ENCODE measurements at places on chromosomes 2 and 18. TPM values are rescaled to one million over a fixed set of nuclear protein-coding genes. Genes with fewer than 3 reads are reported as not detected.

The GPR55 gene
- total RNA-seq: under 0.01 TPM

The CDK15 gene
- 4.5 TPM for total RNA-seq

DNA sequence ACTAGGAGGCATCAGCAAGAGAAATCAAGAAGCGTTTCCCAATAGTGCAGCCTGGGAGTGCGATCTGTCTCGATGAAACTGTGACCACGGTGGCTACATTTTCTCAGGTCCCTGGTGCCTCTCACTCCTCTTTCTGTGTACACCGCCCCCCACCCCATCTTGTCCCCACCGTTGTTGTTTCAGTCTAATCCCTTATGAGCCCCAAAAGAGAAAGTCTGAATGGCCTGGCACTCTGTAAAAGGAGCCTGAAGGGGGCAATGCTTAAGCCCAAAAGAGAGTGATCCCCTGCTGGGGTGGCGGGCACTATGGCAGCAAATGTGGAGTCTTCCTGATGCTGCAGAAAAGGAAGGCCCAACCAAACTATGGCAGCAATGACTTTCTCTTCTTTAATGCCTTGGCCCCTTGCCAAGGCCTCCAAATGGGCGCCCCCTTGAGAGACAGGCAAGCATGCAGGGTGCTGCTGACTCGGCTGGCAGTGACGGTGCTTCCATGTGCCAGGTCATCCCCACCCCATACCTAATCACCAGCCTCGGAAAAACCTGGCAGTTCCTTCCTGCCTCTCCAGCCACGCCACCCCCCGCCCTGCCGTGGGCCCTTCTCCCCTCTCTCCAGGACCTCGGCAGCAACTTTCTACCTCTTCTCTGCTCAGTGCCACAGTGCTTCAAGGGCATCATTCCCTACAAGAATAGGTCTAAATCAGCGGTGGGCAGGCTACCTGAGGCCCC lies 123.0 kb downstream of the CYP26B1 start:
- no peak for DNase-seq

The TYW5 gene
- 7.8 TPM for total RNA-seq

The C2orf69 gene
- 22.2 TPM for total RNA-seq

The DYSF gene
- total RNA-seq: 1.2 TPM

DNA sequence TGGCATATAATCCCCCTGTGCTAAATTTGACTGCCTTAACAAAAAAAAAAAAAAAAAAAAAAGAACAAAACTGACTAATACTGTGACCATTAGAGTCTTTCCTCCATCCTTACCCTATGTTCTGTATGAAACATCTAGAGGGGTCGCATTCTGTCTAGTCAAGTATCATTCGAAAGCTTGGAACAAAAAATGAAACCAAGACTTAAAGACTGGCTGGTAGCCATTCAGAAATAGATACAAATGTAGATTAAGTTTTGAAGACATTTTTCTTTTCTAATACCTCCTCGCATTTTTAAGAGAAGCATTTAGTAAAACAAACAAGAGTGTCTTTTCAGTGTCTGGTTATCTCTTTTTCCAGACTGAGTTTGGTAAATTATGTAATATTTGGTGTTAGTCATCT lies 66.7 kb downstream of the SPATS2L start:
- DNase-seq: no peak

DNA sequence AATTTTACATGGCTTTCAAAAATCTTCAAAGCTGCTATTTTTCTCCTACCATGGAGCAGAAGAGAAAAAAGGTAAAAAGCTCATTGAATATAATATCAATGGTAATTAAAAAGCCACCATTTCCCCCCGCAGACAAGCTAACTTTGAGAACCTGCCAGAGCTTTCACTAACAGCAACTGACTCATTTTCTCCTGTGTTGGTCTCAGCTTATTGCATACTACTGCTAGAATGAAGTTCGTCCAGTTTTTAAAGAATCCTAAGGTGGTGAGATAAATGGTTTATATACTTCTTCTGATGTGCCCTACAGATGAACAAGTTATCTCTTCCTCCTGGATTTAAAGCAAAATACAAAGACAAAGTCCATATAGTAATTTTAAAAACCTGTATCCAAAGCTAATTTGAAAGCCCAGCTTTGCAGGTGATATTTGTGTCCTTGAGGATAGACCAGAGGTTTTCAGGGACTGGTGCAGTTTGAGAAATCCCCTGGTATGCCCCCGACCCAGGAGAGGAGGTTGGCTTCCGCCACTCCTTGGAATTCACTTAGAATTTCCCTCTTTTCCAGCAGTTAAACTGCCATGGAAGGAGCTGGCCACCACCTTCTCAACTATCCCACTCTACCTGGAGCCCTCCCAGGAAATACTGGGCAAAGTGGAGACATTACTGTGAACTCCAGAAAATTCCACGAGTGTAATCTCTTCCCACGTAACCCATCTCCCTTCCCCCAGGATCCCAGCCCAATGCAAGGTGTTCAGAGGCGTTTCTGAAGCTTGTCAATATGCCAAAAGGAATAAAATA lies 17.5 kb downstream of the YPEL5 start:
- DNase-seq: no peak

DNA sequence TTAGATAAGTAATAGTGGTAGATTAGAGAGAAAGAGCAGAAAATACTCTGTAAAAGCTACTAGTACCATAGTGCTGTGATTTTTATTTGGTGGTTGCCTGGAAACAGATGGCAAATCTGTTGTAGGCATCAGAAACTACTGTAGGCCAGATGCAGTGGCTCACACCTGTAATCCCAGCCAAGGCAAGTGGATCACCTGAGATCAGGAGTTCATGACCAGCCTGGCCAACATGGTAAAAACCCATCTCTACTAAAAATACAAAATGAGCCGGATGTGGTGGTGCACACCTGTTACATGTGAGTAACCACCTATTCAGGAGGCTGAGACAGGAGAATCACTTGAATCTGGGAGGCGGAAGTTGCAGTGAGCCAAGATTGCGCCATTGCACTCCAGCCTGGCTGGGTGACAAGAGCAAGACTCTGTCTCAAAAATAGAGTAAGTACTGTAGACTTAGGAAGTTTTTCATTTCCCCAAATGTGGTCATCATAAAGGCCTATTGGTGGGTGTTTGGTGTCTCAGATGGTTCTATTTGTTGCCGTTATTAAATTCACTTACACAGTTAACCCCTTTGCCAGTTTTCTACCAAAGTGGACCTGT lies 79.6 kb downstream of the SPTBN1 start:
- no peak for DNase-seq

DNA sequence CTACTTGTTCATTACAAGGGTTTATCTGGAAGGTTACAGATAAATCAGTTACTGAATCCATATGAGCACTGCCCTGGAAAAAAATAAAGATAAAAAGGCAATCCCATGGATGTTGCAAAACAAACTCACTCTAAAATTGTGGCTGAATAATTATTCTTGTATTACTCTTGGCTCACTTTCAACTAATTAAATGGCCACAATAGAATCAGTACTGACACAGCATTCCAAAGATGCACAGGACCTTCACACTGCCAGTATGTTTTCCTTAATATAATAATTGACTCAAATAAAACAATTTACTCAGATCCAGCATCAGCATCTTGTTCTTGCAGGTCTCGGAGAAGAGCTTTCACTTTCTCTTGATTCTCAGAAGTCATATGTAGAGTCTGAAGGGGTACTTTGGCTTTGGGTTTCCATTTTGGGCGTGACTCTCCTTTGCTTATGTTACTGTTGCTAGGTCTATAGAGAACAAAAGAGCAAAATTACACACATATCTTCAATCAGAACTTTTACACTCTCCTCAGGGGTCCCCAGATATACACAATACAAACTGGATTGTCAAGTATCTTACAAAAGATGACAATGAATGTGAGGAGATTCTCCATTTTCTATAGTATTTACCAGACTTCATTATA lies 12.6 kb downstream of the DHX57 start:
- no peak for DNase-seq

GRCh38 chr2:84283506-84283905 lies 175.6 kb downstream of the SUCLG1 start:
- no peak for DNase-seq

- DNase-seq: peak; percentile 27
These were observed 10.9 kb downstream of the STARD7 start for GRCh38 chr2:96197546-96198255.

- no peak for DNase-seq
These were observed 104.3 kb downstream of the PKP4 start for GRCh38 chr2:158561054-158561453.

DNA sequence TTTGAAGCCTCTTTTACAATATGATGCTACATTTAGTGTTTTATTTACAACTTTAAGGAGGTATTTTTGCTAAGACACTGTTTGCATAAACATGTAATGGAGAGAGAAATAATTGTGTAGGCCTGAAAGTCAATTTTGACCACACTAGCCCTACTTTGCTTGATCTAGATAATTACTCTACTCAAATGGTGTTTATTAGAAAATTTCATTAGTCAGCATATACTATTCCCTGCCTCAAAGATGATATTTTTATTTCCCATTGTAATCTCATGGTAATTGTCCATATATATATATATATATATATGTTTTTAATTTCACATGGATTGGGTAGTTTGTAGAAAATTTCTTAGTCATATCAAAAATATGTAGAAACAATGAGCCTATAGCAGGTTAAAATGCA lies 632.2 kb downstream of the SATB2 start:
- no peak for DNase-seq

GRCh38 chr18:46700066-46700824 lies 43.2 kb upstream of the LOXHD1 start:
- DNase-seq: no peak

DNA sequence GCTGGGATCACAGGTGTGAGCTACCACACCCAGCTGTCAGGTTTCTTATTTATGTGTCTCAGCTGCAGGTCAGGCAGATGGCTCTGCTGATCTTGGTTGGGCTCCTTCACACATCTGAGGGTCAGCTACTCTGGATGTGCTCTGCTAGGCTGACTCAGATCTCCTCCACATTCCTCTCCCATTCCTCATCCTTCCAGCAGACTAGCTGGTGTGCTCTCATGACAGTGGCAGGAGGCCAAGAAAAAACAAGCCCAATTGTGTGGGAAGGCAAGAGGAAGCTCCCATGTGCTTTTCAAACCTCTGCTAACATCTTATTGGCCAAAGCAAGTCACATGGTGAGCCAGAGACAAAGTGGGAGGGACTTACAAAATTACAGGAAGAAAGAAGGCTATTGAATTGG lies 11.7 kb upstream of the MSH6 start:
- DNase-seq: peak; percentile 96

The C18orf32 gene
- total RNA-seq: 33.2 TPM

- no peak for DNase-seq
These were observed 293.9 kb upstream of the DLGAP1 start for GRCh38 chr18:4748975-4749374.

The POTEC gene
- total RNA-seq: not detected

GRCh38 chr2:163198972-163199371 lies 360.4 kb upstream of the KCNH7 start:
- no peak for DNase-seq

GRCh38 chr2:232365621-232366321 lies 12.8 kb upstream of the ALPP start:
- no peak for DNase-seq

- no peak for DNase-seq
These were observed 32.5 kb upstream of the ATP6V1B1 start for GRCh38 chr2:70903171-70903570.

The ALPI gene
- not detected for total RNA-seq

DNA sequence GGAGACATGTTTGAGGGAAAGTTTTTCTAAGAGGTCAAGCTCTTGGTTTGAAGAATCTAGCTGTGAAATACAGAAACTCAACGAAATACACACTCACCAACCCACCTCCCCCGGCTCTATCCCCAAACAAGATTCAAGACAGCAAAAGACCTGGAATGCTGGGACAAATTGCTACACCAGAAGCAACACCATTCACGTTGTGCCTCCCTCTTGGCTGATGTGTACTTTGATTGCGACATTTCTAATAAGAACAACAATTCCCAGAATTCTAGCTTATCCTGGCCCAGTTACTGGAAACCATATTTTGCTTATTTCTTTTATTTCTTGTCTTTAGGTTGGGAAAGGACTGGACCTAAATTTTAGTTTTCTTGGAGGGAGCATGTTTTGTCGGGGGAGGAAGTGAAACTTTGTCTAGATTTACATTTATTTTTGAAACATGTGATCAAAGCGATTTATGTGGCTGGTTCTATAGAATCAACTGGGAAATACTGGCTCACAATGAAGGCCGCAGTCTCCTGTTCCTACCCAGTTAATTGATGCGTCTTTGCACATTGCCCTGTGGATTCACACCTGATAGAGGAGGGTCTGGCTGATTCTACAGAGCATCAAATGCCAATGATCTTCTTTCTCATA lies 29.6 kb upstream of the LPIN1 start:
- DNase-seq: peak; percentile 87

DNA sequence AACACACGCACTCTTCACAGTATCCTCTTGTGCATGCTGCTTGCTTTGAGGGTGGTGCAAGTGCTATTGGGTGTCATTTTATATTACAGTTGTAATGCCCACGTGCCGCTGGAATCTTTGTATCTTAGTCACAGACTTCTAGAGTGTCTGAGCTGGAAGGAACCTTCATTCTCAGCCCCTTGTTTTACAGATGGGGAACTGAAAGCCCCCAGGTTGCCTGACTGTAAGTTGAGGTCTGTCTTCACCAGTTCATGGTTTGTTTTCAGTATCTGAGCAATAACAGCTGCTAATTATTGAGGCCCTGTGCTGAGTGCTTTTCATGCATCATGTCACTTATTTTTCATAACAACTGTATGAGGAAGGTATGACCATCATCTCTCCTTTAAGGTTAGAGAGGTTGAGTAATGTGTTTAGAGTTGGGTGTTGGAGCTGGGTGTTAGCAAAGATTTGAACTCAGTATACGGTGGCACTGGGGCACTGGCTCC lies 77.0 kb downstream of the PRKCE start:
- DNase-seq: no peak

GRCh38 chr2:42125841-42126594 lies 43.1 kb upstream of the EML4 start:
- DNase-seq: peak; percentile 82

- DNase-seq: no peak
These were observed 1.4 kb downstream of the ASB3 start for GRCh38 chr2:53785366-53785765.

The LDLRAD4 gene
- 0.54 TPM for total RNA-seq

DNA sequence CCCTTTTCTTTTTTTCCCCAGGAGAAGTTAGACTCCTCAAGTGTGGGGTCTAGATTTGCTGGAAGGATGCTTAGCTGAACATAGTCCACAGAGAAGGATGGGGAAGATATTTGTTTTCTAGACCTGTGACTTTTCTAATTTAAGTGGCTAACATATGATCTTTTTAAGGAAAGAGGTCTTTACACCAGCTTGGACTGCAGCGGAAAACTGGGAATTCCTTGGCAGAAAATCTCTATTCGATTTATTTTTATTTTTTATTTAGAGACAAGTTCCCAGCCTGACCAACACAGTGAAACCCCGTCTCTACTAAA lies 148.4 kb downstream of the MYCN start:
- DNase-seq: no peak

The SOWAHC gene
- total RNA-seq: 9.3 TPM

DNA sequence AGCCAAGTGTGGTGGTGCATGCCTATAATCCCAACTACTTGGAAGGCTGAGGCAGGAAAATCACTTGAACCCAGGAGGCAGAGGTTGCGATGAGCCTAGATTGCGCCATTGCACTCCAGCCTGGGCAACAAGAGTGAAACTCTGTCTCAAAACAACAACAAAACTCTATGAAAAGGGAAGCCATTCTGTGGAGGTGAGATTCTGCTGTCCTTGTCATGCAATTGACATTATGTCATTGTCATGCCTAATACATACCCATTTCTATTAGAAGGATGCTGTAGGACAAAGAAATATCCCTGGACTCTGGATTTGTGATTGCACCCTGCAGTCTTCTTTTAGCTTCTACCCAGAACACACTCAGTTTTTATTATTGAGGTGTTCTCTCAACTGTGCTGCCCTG lies 8.6 kb downstream of the RASGRP3 start:
- no peak for DNase-seq
